ENCODE measurements at places on chromosomes 5 and 9. TPM values are rescaled to one million over a fixed set of nuclear protein-coding genes. Genes with fewer than 3 reads are reported as not detected.

Gene IL17B
- not detected for total RNA-seq

Gene C5
- 1.7 TPM for total RNA-seq

Gene ENG
- 469 TPM for total RNA-seq

Gene NMUR2
- total RNA-seq = 0.87 TPM

Gene MYOT
- not detected for total RNA-seq

Gene NEUROG1
- total RNA-seq = not detected

Gene SLC34A1
- not detected for total RNA-seq

Gene CCNO
- 0.70 TPM for total RNA-seq

Gene SLC6A3
- total RNA-seq = not detected

Gene RXRA
- 19.2 TPM for total RNA-seq

Gene GRIN1
- not detected for total RNA-seq

Gene MIGA2
- 23.3 TPM for total RNA-seq

Gene TAF11L2
- not detected for total RNA-seq

Gene SLC6A18
- not detected for total RNA-seq

Gene BSPRY
- total RNA-seq = not detected

Gene COL15A1
- total RNA-seq = 5.8 TPM

Gene AGXT2
- total RNA-seq = not detected

Gene SLCO6A1
- total RNA-seq = not detected

Gene PFN3
- total RNA-seq = not detected

Gene CYLC2
- not detected for total RNA-seq

Gene SPATA31A6
- not detected for total RNA-seq

Gene SH3RF2
- 4.0 TPM for total RNA-seq

Gene ABO
- total RNA-seq = 0.05 TPM

Gene PCDHGA7
- 5.3 TPM for total RNA-seq

Gene CAVIN4
- total RNA-seq = 3.3 TPM

Gene PCDHB16
- 1.1 TPM for total RNA-seq

Gene SPAAR
- 8.1 TPM for total RNA-seq

Gene PCDHGA5
- total RNA-seq = 2.1 TPM

Gene LCN12
- total RNA-seq = not detected

Gene SLC46A2
- not detected for total RNA-seq

Gene CAMLG
- 39.1 TPM for total RNA-seq

Gene ZCCHC9
- total RNA-seq = 15.0 TPM

Gene CCDC112
- 9.4 TPM for total RNA-seq

Gene LCN15
- total RNA-seq = not detected

Gene EMB
- 4.7 TPM for total RNA-seq
